ENCODE measurements at places on chromosomes 7 and 10.

- DNase-seq: no peak
These were observed 116.9 kb upstream of the GDF10 start for GRCh38 chr10:47182934-47183703.

GRCh38 chr7:141484907-141485306, 66.3 kb upstream of the AGK start:
- DNase-seq: no peak

DNA sequence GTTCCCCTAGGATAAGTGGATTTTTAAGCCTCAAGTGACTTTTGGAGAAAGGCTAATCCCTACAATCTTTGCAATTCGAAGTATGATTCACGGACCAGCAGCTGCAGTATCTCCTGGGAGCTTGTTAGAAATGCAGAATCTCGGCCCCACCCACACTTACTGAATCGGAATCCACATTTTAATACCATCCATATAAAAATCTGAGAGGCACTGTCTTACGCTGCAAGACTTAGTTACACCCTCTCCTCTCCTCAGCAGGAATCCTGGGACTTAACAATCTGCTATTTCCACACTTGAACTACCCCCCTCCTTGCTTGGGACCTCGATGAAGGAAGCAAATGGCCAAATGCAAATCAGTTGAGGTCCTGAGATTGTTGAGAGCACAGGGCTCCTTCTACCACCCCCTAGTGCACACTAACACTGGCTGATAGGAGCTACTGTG, 21.0 kb downstream of the ITPRIP start:
- DNase-seq: no peak

DNA sequence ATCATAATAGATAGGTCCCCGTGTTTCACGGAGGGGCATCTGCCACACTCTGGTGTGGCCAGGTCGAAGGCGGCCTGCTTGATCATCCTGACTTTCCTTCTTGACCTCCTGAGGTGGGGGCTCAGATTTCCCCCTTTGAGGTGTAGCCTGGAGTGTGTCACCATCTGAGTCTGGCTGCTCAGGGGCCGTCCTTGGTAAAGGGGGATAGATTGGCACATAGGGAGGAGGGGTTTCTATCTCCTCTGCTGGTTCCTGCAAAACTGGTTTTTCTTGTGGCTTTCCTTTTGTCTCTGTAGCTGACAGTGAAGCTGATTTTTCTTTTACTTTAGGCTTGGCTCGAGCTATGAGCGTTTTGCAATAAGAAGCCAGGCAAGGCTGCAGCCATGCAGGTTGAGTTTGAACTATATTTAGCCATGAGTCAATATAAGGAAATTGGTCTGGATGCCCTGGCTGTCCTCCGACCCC, 7.1 kb upstream of the ZNF117 start:
- DNase-seq: no peak

GRCh38 chr10:67819768-67820204, 18.2 kb downstream of the DNAJC12 start:
- no peak for DNase-seq
